BJ (cell line): ENCODE measurements at places on chromosomes 16 and 17. TPM values are rescaled to one million over a fixed set of nuclear protein-coding genes. Genes with fewer than 3 reads are reported as not detected.

DNA sequence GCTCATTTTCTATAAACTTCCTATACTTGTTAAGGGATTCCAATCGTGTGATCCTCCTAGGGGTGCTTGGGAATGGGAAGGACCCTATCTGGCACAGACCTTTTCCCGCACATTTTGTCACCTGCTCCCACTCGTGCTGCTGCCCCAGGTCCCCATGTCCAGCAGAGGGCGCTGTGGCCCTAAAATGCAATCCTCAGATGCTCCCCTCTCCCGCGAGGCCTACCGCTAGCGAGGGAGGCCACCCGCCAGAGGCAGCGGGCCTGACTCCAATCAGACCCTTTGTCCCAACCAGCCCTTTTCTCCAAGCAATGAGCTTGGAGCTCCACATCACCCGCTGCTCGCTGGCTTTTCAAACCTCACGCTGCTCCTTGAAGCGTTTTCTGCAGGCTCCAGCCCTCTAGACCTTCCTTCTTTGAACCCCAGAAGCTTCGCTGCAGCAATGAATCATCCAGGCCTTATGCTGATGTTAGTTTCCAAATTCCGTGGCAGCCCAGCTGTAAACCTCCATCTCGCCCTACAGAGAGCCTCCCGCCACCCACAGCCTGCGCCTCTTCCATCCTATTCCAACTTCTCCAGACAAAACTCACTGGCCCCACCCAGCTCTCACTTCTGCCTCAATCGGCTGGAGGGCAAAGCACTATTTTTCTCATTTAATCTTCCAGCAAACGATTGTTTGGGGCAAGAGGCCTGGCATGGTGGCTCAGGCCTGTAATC, 23.6 kb upstream of the FZD2 start:
- DNase-seq, result no peak

DNA sequence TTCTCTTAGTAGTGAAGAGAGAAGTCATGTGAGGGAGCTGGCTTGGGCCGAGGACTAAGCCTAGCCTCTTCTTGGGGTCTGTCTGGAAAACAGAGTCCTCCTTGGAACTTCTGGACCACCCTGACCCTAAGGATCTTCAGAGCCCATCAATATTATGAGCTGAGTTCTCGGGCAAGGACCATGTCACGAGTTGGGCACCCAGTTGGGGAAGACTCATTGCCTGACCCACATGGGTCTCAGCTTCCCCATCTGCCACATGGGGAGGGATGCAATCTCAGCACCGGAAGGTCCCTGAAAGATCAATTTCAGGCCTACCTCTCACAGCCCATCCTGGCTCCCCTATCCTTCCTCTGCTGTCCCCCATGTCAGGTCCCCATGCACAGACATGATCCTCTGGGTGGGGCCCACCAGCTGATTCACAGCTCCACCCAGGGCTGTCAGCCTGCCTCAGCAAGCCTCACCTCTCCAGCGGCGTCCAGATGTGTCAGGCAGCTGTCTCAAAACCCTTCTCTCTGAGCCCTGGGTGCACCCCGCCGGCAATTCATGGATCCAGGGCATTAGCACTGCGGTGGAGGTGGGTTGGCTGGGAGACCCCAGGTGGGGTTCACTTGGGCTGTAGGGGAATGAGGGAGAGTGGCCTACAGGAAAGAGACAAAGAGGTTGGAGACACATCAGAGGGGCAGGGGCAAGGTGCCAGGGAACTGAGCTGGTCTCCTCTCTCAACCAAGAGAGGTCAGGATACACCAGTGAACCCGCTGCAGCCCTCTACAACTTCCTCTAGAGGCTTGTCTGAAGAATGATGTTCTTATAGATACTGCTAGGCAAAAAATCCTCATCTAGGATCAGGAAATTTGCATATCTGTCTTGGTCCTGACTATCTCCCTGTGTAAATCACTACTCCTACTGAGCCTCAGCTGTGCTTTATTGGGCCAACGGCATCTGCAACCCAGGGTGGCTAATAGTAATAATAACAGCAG, 1.8 kb downstream of the NLRP1 start:
- no peak for DNase-seq

DNA sequence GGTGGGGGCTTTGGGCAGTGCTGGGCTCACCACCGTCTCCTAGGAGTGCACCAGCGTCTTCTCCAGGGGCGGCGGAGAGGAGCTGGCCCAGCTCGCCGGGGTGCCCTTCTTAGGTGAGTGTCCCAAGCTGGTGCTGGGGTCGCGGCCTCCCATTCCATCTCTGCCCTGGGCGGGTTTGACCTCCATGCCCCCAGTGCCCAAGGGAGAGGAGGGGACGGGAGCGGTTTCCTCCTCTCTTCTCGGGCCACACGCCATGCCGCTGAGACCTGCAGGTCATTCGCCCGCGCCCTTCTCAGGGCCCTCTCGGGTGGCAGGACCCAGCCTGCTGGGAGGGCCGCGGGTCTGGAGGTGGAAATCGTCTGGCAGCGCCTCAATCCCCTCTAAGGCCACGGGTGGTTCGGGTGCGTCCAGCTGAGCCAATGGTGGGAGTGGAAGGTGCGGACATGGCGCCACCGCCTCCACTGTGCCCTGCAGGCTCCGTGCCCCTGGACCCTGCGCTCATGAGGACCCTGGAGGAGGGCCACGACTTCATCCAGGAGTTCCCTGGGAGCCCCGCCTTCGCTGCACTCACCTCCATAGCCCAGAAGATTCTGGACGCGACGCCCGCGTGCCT, 5.3 kb downstream of the IGFALS start:
- no peak for DNase-seq

DNA sequence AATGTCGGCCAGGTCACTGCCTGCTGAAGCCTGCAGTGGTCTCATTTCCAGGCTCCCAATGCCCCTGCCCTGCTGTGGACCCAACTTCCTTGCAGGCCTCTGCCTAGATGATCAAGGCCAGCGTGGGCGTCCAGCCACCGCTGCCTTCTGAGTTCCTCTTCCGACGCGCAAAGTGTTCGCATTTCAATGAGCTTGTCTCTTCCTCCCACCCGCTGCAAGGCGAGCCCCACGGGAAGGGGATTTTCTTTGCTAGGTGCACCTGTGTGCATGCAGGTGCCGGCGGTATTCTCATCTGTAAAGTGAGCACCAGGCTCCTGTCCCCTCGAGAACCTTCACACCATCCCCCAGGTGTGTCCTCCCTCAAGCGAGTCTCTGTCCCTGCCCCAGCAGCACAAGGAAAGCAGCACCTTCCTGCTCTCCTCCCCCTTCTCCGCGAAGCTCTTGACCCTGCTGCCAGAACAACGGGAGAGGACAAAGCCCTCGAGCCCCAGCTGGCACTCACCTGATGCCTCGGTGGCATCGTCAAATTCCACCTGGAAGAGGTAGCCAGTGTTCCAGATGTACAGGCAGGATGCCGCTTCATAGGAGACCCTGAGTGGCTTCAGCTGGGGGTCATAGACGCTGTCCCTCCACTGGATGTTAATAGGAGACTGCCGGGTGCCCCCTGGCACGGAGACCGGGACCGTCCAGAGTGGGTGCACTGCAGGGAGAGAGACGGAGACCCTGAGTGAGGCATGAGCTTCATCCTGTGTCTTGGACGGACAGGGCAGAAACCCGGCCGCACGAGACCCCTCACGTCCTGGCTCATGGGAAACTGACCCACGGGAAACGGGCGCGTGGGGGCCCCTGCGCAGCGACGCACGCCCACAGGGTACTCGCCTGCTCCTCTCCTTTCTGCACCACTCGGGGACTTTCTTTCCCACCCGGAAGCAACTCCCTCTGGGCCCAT, 9.8 kb downstream of the CA5A start:
- DNase-seq, result no peak

FBXW10B gene
- polyA plus RNA-seq, result 0.98 and 1.3 TPM in 2 replicates
